ENCODE measurements at places on chromosomes 16 and 17. TPM values are rescaled to one million over a fixed set of nuclear protein-coding genes. Genes with fewer than 3 reads are reported as not detected.

Gene PCGF2
- total RNA-seq = 2.9 TPM

Gene CNGB1
- not detected for total RNA-seq

DNA sequence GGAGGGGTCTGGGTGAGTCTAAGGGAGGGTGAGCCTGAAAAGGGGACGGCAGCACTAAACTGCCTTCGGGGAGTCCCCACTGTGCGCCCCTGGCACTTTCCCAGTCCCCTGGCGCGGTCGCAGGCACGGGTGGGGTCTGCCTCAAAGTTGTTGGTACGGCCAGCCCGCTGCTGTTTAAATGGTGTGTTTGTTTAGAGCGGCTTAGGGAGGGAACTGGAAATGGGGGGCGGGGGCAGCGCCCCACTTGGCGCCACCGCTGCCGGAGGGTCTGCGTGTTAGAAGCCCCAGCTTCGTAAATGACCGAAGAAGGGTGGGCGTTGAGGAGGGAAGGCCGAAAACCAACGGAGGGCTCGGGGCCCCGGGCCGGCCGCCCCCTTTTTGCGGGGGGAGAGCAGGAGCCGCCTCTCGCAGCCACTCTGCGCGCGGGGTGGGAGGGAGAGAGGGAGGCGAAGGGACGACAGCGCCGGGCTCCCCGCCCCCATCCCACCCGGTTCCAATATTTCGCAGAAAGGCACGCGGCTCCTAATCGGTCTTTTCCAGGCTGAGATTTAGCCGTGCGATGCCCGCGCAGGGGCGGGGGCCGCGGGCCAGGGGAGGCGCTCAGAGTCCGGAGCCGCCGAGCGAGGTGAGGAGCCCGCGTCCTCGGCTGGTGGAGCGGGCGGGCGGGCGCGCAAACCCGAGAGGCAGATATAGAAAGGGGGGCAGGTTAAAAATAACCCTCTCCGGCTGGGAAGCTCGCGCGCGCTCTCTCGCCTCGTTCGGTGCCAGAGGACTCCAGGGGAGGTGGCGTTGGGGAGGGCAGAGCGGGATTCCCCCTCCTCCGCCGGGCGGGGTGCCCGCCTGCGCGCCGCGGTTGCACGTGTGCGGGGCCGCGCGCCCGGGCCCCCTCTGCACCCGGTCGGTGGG is 54.9 kb downstream of the SREBF1 start:
- DNase-seq = no peak
- H3K27ac ChIP-seq = peak overlapping the region; percentile 72
- peaks cover 51% of the 10 kb centered on the region for H3K4me1 ChIP-seq
- no peaks in the 10 kb centered on the region for H3K36me3 ChIP-seq
- peak overlapping the region; percentile 54 for H3K4me3 ChIP-seq

GRCh38 chr16:87895641-87896141 is 26.4 kb upstream of the SLC7A5 start:
- H3K4me1 ChIP-seq = peaks cover 3% of the 10 kb centered on the region
- peak overlapping the region; percentile 57 for H3K27ac ChIP-seq
- peaks cover 26% of the 10 kb centered on the region for H3K27me3 ChIP-seq
- DNase-seq = no peak

- no peak for DNase-seq
- no peak overlapping the region for H3K27ac ChIP-seq
- H3K36me3 ChIP-seq = no peaks in the 10 kb centered on the region
- no peaks in the 10 kb centered on the region for H3K27me3 ChIP-seq
- H3K4me1 ChIP-seq = no peaks in the 10 kb centered on the region
- no peak overlapping the region for H3K4me3 ChIP-seq
Observed at GRCh38 chr17:8354236-8354635, 14.6 kb downstream of the ODF4 start.

GRCh38 chr16:87138316-87138715 is 178.9 kb downstream of the C16orf95 start:
- H3K27ac ChIP-seq = no peak overlapping the region
- H3K4me3 ChIP-seq = no peak overlapping the region
- no peaks in the 10 kb centered on the region for H3K4me1 ChIP-seq
- H3K36me3 ChIP-seq = no peaks in the 10 kb centered on the region

DNA sequence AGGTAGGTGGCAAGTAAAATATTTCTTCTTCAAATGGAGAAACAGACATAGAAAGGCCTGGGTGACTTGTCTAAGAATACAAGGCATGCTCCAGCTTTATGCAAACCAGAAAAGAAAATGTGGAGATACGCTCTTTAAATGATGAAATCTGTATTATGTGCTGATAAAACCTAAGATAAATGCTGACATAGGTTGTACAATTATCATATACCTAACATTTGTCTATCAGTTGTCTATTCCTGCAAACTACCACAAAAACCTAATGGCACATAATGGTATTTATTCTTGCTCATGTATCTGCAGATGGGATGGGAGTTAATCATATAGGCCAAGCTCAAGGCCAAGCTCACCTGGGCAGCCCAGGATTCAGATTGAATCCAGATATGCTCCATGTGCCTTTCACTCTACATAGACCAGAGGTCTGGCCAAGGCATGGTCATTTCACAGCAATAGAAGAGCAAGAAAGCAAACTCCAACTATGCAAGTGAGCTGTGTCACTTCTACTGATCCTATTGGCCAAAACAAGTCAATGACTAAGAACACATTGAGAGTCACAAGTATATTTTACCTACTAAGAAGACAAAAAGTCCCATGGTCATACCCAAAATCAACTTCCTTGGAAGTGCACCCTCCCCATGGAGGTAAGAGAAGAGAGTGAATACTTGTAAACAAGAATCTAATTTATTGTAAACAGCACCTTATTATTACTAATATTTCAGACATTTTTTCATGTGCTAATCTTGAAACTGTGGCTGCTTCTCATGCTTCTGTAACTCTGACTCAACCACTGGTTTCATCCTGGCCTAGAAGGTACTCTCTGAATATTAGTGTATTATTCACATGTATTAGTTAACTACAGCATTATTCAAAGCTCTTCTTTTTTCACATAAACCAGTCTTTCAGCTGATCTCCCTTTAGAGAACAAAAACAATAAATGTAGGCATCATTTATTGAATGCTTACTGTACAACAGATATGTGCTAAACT is 270.7 kb upstream of the SOX9 start:
- DNase-seq = no peak
- no peak overlapping the region for H3K27ac ChIP-seq
- H3K4me3 ChIP-seq = no peak overlapping the region
- no peaks in the 10 kb centered on the region for H3K36me3 ChIP-seq

DNA sequence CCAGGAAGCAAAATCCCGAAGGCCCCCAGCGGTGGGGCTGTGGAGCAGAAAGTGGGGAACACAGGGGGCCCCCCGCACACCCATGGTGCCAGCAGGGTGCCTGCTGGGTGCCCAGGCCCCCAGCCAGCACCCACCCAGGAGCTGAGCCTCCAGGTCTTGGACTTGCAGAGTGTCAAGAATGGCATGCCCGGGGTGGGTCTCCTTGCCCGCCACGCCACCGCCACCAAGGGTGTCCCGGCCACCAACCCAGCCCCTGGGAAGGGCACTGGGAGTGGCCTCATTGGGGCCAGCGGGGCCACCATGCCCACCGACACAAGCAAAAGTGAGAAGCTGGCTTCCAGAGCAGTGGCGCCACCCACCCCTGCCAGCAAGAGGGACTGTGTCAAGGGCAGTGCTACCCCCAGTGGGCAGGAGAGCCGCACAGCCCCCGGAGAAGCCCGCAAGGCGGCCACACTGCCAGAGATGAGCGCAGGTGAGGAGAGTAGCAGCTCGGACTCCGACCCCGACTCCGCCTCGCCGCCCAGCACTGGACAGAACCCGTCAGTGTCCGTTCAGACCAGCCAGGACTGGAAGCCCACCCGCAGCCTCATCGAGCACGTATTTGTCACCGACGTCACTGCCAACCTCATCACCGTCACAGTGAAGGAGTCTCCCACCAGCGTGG is 6.5 kb downstream of the CBX2 start:
- no peaks in the 10 kb centered on the region for H3K36me3 ChIP-seq
- H3K27me3 ChIP-seq = peaks cover 2% of the 10 kb centered on the region
- H3K27ac ChIP-seq = no peak overlapping the region
- peaks cover 7% of the 10 kb centered on the region for H3K4me1 ChIP-seq
- no peak overlapping the region for H3K4me3 ChIP-seq

- H3K27me3 ChIP-seq = no peaks in the 10 kb centered on the region
- H3K27ac ChIP-seq = no peak overlapping the region
- peaks cover 16% of the 10 kb centered on the region for H3K36me3 ChIP-seq
- DNase-seq = no peak
- H3K4me1 ChIP-seq = no peaks in the 10 kb centered on the region
- H3K4me3 ChIP-seq = no peak overlapping the region
Observed at GRCh38 chr16:90032674-90033331, 13.5 kb upstream of the DBNDD1 start.

DNA sequence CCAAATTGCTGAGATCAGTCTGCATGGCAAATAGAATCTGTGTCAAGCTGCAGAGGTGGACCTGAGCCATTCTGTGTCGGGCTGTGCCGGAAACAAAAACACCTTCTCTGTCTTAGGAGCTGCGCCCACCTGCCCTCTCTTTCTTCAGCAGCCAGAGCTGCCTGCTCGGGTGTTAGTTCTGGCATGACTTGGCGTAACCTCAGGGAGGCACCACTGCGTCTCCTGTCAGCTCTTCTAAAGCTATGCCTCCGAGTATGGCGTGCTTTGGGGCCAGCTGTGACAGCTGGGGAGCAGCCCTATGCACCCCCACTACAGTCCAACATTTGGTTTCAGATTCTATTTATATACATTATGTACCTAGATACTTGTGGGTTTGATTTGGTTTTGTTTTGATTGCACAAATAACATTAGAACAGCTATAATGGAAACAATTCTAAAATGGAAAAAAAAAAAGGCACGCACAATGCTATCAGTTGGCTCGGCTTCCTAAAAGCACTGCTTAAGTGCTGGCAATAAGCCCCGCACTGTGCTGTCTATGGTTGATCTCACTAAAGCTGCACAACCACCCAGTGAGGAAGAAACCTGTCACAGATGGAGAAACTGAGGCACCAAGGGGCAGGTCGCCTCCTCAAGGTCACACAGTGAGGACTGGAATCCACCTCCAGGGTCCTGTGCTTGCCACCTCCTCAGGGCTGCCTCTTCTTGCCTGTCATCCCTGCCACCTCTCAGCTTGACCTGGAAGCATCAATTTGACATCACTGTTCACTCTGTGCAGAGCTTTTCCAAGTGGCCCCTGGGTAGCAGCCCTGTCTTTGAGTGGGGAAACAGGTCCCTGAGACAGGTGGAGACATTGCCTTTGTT is 18.7 kb upstream of the ADGRG1 start:
- DNase-seq = no peak
- no peak overlapping the region for H3K4me3 ChIP-seq
- H3K27ac ChIP-seq = peak overlapping the region; percentile 17

GRCh38 chr16:58462499-58462996 is 37.4 kb upstream of the NDRG4 start:
- no peaks in the 10 kb centered on the region for H3K27me3 ChIP-seq
- no peaks in the 10 kb centered on the region for H3K36me3 ChIP-seq

GRCh38 chr16:52073024-52073423 is 473.9 kb downstream of the TOX3 start:
- no peak overlapping the region for H3K4me3 ChIP-seq
- no peak for DNase-seq

GRCh38 chr16:86459266-86459665 is 51.1 kb upstream of the FOXF1 start:
- no peak overlapping the region for H3K4me3 ChIP-seq
- no peak for DNase-seq

Measured in esophagus squamous epithelium (tissue), 5 donors.